ENCODE measurements at places on chromosomes 6 and 20. TPM values are rescaled to one million over a fixed set of nuclear protein-coding genes. Genes with fewer than 3 reads are reported as not detected.

DNA sequence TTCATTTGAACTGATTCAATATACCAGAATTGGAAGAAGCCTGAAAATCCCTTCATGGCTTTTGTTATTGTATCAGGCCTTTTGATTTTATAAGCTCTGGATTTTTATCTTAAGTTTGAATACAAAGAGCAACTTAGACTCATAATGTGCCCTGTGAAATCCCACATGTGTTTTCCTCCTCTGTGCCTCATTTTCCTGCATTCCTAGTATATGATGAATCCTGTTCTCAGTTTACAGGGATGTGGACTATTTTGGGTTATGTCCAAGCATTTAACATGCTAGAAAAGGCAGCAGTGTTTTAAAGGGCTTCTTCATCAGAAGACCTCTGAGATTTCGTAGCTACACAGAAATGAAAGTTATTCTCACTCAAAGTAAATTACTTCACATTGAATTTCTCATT lies 455.0 kb downstream of the RFPL4B start:
- no peaks in the 10 kb centered on the region for H3K27me3 ChIP-seq
- H3K27ac ChIP-seq, result no peak overlapping the region
- H3K4me1 ChIP-seq, result no peaks in the 10 kb centered on the region
- DNase-seq, result no peak
- no peaks in the 10 kb centered on the region for H3K36me3 ChIP-seq
- H3K4me3 ChIP-seq, result no peak overlapping the region

KIAA1755 gene
- not detected for total RNA-seq

GRCh38 chr20:31909253-31910070 lies 39.0 kb downstream of the TTLL9 start:
- H3K27me3 ChIP-seq, result no peaks in the 10 kb centered on the region
- H3K4me3 ChIP-seq, result no peak overlapping the region
- no peak for DNase-seq
- H3K36me3 ChIP-seq, result no peaks in the 10 kb centered on the region

MTFR2 gene
- total RNA-seq, result 20.9 TPM

DNA sequence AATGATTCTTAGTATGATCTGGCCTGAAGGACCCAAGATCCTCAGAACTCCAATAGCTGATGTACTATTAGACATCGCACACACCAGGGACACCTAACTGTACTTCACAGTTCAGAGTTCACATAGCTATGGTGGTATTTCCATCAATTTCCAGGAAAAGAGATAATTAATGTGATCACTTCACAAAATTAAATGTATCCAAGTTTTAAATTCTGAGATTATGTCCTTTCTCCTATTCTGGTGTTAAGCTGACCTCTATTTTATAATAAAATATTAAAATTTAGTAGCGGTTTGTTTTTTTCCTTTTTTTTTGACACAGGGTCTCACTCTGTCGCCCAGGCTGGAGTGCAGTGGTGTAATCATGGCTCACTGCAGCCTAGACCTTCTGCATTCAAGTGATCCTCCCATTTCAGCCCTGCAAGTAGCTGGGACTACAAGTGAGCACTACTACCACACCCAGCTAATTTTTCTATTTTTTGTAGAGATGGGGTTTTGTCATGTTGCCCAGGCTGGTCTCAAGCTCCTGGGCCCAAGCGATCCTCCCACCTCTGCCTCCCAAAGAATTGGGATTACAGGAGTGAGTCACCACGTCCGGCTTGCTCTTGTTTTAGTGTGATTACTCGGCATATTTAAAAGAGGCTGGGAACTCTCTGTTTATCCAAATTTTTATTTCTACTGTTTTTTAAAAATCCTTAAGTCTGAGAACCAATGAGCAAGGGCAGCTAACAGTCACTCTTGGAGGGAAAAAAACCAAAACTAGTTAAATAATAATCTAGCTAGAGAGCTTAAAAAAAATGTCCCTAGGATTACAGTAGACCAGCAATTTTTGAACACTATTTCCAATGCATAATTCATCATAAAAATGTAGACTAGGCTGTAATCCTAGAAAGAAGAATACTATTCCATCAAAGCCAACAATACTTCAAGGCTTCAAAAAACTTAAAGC lies 16.0 kb downstream of the KIF13A start:
- H3K36me3 ChIP-seq, result no peaks in the 10 kb centered on the region
- no peak for DNase-seq
- H3K4me1 ChIP-seq, result no peaks in the 10 kb centered on the region
- H3K4me3 ChIP-seq, result no peak overlapping the region

GPLD1 gene
- total RNA-seq, result 0.51 TPM

GTSF1L gene
- not detected for total RNA-seq

RFX6 gene
- not detected for total RNA-seq

DNA sequence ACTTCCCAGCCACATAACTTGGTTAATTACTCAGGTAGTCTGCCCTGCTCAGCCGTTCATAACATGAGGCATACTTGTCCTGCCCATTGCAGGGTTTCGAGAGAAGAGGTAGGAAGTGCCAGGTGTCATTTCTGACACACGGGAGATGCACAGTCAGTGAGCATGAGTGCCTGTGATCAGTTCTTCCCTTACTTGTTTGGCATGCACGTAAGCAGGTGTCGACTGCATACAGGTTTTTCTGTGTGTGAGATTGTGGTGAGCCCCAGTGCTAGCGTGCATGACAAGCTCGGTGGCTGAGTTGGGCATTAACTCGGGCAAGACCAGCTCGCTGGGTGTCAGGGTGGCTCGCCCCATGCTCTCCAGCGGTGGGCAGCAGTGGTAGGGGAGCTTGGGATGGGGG lies 51.2 kb upstream of the SLC22A1 start:
- no peak overlapping the region for H3K4me3 ChIP-seq
- H3K27me3 ChIP-seq, result no peaks in the 10 kb centered on the region
- H3K4me1 ChIP-seq, result peaks cover 28% of the 10 kb centered on the region
- no peak for DNase-seq
- peaks cover 71% of the 10 kb centered on the region for H3K36me3 ChIP-seq

NKX2-2 gene
- total RNA-seq, result not detected

UBE2C gene
- 151 TPM for total RNA-seq
